Stimulated activated CD4-positive, alpha-beta T cell treated with anti-CD3 and anti-CD28 coated beads, Interleukin-2, amount 100 ng/mL, for 48 hours (primary cell): ENCODE measurements at places on chromosomes 13 and 19.
A peak's percentile ranks its signal among the peaks of the same experiment; 100 is the strongest.

GRCh38 chr13:40671956-40672764 is 5.7 kb upstream of the FOXO1 start:
- no peak for DNase-seq

GRCh38 chr13:26037302-26037701 is 14.5 kb downstream of the SHISA2 start:
- DNase-seq, result no peak

DNA sequence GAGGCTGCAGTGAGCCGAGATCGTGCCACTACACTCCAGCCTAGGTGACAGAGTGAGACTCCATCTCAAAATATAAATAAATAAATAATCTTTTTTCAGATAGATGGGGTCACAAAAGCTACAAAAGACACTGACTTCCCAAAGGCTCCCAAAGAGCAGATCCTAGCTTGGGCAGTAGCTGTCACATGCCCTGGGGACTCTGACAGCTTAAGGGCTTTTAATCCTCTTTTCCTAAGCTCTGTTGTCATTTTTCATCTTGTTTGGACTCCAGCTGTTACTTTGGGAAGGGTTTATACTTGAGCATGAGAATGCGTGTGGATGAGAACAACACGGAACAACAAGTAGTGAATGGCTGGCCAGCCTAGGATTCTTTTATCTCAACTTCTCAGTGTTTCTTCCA is 231.7 kb downstream of the MZT1 start:
- no peak for DNase-seq

GRCh38 chr19:45177817-45178261 is at the start of gene TRAPPC6A:
Gene TRAPPC6A, minus strand, starts transcription at chr19:45178237. Its CDS starts 19 bp downstream, at chr19:45178218.
- no peak for DNase-seq

GRCh38 chr19:31253526-31254179 is 95.6 kb downstream of the TSHZ3 start:
- no peak for DNase-seq

DNA sequence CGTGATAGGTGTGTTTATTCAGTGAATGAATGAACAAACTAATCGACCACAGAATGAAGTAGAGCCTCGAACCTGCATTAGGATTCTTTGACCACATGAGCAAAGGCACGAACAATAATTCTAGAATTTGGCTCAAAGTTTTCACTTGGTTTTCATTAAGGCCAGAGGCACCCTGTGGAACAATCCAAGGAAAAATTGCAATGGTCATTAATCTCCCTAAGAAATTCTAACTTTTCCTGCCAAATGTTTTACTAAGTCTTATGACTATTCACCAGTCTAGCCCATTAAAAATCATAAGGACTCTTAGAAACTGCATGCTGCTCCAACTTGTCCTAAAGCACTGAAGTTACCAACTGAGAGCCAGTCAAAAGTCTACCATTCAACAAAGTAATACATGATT is 271.7 kb downstream of the EFNB2 start:
- no peak for DNase-seq

DNA sequence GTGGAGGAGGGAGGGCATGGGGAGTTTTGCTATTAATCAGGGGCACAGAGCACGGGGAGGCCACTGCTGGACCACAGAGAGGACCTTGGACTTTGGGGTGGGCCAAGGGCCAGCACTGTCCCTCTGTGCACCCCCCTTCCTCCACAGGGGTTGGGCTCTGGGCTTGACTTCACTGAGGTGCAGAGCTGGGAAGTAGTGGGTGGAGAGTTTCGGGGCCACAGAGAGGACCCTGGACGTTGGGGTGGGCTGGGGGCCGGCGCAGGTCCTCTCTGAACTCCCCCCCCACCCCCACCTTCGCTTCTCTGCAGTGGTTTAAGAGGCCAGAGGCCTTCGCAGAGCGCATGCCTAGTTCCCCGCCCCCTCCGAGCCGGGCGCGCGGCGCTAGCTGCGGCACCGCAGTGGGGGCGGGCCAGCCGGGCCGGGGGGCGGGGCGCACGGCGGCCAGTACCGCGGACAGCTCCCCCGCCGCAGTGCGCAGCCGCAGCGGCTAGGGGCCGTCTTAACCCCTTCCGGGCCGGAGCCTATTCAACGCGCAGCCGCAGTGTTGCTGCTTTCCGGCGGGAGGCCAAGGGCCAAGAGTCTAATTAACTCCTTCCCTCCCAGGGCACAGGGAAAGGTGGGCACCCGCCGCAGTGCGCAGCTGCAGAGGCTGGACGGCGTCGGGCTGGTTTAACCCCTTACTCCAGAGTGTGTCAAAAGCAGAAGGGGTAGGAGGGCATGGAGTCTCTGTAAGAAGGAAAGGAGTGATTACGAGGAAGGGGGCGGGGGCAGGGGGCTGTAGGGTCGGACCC is 3.7 kb downstream of the KCNC3 start:
- peak; percentile 82 for DNase-seq

- DNase-seq, result no peak
Observed at GRCh38 chr13:99979453-99980200, 2.0 kb upstream of the ZIC2 start.

- no peak for DNase-seq
Observed at GRCh38 chr19:7336321-7336973, 12.3 kb upstream of the ARHGEF18 start.

GRCh38 chr13:110449219-110450015 is 112.1 kb downstream of the RAB20 start:
- no peak for DNase-seq

DNA sequence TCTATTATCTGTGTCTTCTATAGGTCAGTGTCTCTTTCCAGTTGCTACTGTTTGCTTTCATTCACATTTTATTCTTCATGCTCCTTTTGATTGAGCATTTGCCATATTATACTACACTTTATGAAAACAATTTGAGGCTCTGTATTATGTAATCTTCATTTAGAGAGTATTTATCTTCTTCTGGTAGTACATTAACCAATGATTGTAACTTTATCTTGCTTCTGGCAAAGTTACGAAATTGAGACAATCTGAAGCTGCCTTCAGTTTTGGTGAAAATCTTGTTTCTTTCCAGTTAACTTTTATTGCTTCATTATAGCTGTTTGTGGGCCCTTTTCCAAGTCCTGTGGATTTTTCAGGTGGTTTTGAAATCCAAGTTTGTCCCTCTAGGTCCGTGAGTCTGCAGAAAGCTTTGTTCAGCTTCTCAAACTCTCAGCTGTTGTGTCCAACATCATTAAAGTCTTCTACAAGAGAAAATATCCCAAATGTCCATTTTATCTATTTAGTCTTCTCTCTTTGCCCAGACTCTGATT is 1255.4 kb upstream of the SPRY2 start:
- DNase-seq, result no peak

- no peak for DNase-seq
Observed at GRCh38 chr13:51958217-51958547, 53.1 kb downstream of the ATP7B start.

- DNase-seq, result no peak
Observed at GRCh38 chr13:23321535-23322241, 111.8 kb downstream of the SACS start.

GRCh38 chr13:89988206-89988605 is 1359.3 kb upstream of the MIR17HG start:
- DNase-seq, result no peak

GRCh38 chr13:31878495-31878894 is 139.2 kb downstream of the RXFP2 start:
- DNase-seq, result no peak

- no peak for DNase-seq
Observed at GRCh38 chr19:40726279-40726678, 9.4 kb downstream of the ITPKC start.

GRCh38 chr19:11165486-11166030 is 10.0 kb upstream of the SPC24 start:
- DNase-seq, result no peak

DNA sequence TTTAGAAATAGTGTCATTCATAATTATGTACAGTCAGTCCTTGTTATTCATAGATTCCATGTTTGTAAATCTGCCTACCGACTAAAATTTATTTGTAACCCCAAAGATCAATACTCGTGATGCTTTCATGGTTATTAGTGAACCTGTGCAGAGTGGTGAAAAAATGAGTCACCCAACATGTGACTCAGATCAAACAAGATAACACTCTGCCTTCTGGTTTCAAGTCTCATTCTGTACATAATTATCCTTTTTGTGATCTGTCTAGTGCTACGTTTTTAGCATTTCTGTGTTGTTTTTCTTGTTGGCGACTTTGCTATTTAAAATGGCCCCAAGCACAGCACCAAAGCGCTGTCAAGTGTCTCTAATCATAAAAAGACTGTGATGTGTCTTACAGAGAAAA is 274.7 kb downstream of the SUCLA2 start:
- DNase-seq, result no peak

- no peak for DNase-seq
Observed at GRCh38 chr19:13020002-13020414, 24.7 kb downstream of the NFIX start.

- DNase-seq, result no peak
Observed at GRCh38 chr13:73355134-73355533, 296.3 kb downstream of the KLF5 start.

GRCh38 chr13:51282322-51282721 is 57.2 kb upstream of the SERPINE3 start:
- no peak for DNase-seq

GRCh38 chr19:33125929-33126388 is 6.0 kb upstream of the WDR88 start:
- DNase-seq, result peak; percentile 25

DNA sequence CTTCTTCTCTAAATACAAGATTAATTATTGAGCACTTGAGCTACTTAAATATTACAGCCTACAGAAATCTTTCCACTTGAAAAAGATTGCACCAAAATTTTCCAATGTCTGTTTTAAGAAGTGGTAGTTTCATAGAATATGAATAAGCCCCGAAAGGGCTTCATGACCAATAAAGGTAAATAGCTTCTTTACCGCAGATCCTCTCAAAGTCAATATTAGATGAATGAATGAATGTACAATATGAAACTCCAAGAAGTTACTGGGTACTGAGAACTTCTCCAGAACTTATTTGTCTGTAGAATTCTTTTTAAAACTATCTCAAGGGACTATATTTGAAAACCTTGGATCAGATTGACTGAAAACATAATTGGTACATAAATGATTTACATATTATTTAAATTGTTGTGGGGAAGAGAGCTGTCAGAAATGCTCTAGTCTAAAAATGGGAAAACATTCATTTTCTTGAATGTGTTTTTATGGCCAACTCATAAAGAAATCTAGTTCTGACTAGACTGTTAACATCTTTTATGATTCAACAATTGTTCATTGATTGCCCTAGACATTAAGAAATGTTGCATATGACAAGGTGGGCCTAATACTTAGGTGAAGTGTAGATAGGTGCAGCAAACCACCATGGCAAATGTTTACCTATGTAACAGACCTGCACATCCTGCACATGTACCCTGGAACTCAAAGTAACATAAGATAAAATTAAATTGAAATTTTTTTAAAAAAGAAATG is 227.0 kb downstream of the SPRY2 start:
- no peak for DNase-seq

- DNase-seq, result no peak
Observed at GRCh38 chr19:51710163-51710562, 13.6 kb downstream of the HAS1 start.

DNA sequence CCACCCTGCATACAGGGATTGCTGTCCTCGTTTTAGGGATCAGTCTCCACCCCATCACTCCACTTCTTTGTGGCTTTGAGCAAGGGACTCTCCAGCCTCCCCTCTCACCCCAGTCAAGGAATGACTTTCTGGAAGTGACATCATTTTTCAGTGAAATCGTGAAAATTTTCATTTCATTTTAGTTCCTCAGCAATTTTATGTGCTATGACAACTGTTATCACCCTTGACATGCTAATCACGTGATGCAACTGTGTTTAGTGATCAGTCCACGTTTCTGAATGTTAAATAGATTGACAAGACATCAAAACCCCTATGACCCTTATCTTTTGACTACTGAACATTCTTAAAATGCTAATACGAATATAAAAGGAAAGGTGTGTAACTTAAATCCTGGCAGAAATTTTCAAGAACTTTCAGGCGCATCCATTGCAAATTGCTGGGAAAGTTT is 8.0 kb downstream of the C19orf81 start:
- no peak for DNase-seq

- no peak for DNase-seq
Observed at GRCh38 chr13:28093881-28094280, 6.5 kb downstream of the FLT3 start.

DNA sequence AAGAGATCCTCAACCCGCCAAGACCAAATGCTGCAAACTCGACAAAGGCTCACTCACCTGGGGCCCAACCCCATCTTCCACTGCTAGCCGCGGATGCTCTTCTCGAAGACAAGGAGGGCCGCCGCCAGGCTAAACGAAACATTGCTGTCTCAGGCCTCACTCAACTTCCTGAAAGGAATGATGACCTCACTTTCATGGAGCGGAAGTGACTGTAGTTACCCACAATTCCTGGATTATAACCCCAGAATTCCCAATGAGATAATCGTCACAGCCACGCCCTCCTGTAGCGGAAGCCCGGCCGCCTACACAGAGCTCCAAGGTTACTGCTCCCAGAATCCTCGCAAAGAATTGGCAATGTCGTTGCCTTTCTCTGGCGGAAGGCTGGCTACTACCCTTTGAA is 10.5 kb upstream of the ZNF112 start:
- no peak for DNase-seq

DNA sequence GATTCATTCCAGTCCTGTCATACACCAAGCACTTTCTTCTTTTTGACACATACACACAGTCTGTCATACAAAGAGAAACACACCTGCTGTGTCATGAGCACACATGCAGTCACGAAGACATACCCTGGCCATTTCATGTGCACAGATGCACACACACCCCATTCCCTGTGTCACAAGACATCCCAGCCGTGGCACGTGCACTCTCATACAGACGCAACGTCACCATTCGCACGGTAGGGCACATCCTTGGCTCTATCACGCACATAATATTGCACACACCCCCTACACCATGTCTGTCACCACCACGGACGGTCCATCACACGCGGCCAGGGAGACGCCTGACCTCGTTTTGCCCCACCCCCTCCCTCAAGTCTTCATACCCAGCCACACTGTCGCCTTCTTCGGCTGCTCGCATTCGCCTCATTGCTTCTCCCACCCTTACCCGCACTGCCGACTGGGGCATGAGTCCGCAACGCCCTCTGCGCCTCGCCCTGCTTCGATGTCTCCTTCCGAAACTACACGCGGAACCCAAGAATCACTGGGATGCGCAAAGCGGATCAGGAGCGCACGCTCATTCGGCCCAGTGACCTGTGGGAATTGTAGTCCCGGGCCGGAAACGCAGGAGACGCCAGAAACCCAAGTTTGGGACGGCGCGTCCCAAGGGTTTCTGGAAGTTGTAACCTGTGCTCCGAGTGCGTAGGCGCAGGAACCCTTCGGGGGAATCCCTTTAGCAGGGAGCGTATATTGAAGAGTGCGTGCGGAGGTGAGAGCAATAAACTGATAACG is 6.8 kb upstream of the ZNF283 start:
- DNase-seq, result peak; percentile 12

- DNase-seq, result no peak
Observed at GRCh38 chr19:16017138-16017490, 59.2 kb upstream of the TPM4 start.
